ENCODE measurements at places on chromosomes 2 and 18.

- no peak for DNase-seq
These were observed 14.0 kb downstream of the CXCR1 start for GRCh38 chr2:218152777-218153176.

GRCh38 chr2:169895294-169895985 lies 68.2 kb downstream of the UBR3 start:
- no peak for DNase-seq

DNA sequence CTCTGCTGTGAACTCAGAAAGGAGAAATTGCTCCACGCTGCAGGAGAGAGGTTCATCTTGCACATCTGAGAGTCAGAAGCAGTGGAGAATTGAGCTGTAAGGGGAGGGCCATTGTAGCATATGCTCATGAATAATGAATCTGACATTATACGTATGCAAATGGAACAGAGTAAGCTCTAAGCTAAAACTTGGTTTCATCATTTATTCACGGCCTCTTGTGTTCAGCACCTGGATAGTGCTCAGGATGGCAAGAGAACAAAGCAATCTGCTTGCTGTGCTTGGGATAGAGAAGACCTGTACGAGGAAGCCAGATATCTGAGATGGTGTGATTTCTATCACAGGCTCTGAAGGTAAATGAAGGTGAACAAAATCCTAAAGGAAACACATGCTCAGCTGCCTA lies 87.9 kb upstream of the GCFC2 start:
- no peak for DNase-seq

DNA sequence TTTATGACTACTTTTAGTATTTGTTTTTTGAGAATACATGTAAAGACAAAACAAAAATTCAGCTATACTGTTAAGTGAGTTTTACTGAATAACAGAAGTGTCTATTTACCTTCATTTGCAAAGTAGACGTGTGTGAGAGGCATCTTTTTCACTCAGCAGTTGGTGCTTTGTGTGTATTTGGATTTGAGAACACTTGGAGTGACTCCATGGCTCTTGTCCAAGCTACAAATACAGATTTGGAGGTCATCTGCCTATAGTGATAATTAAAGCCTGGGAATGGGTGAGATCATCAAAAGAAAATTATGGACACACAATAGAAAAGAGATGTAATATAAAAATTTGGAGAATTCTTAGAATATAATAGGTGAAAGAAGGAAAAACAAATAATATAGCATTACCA lies 6.2 kb downstream of the NAB1 start:
- no peak for DNase-seq

GRCh38 chr18:2907550-2908135 lies 60.8 kb downstream of the EMILIN2 start:
- DNase-seq: no peak

GRCh38 chr2:145085612-145086011 lies 565.7 kb upstream of the ZEB2 start:
- no peak for DNase-seq

GRCh38 chr2:197908156-197908555 lies 103.8 kb downstream of the PLCL1 start:
- no peak for DNase-seq

DNA sequence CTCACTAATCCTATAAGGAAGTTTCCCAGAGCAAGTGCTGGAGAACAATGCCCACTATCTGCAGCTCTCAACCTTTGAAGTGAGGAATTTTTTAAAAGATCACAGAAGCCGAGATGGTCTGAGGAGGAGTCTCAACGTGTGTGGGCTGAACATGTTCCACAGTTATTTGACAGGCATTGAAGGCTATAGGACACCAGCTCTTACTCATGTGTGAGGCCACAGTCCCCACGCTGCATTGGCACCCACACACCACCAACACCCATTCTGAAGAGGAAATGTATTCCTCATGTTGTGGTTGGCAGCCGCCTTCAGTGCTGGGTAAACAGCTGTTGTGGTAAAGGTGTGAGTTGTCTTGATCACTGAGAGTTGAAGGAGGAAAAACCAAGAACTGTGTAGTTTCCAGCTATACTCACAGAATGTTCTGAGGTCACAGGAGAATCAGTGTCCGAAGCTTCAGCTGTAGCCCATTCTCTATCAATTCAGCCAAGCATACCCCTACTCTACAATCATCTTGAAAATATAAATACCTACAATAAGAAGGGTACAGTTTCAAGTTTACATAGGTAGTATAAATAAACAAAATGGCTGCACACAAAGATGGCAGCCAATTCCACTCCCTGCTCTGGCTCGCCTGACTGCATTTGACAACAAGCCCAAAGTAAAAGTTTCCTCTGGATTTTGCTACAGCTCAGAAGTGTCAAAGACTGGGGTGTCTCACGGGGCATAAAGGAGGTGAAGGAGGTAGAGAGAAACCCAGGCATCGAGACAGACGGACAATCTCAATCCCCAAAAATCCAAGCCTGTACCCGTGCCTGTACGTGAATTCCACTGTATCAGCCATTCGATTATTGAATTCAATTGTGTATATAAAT lies 12.1 kb downstream of the CD226 start:
- no peak for DNase-seq

- DNase-seq: no peak
These were observed 13.5 kb downstream of the CAVIN2 start for GRCh38 chr2:191833356-191833755.

- no peak for DNase-seq
These were observed 282.9 kb upstream of the PKDCC start for GRCh38 chr2:41764919-41765318.

GRCh38 chr2:168033966-168034365 lies 213.4 kb downstream of the STK39 start:
- no peak for DNase-seq

- DNase-seq: peak; percentile 82
These were observed 189.3 kb downstream of the SH3RF3 start for GRCh38 chr2:109318150-109318948.

- no peak for DNase-seq
These were observed 25.1 kb upstream of the CCL20 start for GRCh38 chr2:227788561-227789018.

DNA sequence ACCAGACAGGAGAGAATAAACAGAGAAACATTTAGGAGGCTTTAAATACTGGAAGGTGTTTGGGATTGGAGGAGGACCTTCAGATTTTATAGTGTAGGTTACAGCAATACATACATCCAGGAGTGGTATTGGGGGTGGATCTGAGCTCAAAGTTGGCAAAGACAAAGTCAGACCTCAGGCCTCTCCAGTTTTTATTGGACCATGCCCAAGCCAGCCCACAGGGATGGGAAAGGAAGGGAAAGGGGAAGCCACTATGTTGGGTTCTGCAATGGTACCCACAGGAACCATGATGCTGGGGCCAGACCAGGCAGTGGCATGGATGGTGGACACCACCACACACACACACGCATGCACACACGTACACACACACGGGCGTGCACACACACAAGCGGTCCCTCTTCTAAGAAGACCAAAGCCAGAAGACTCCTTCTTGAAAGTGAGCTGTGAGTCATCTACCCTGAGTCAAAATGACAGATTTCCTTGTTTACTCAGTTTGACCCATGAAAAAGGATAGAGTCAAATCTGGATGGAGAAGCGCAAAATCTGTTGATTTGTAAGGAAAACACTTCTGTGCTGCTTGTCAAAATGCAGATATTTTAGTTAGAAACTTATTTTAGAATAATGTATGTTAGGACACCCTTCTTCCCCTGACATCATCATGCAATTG lies 87.9 kb downstream of the TRABD2A start:
- DNase-seq: no peak

- DNase-seq: no peak
These were observed 31.3 kb upstream of the SLC25A52 start for GRCh38 chr18:31791817-31792579.

DNA sequence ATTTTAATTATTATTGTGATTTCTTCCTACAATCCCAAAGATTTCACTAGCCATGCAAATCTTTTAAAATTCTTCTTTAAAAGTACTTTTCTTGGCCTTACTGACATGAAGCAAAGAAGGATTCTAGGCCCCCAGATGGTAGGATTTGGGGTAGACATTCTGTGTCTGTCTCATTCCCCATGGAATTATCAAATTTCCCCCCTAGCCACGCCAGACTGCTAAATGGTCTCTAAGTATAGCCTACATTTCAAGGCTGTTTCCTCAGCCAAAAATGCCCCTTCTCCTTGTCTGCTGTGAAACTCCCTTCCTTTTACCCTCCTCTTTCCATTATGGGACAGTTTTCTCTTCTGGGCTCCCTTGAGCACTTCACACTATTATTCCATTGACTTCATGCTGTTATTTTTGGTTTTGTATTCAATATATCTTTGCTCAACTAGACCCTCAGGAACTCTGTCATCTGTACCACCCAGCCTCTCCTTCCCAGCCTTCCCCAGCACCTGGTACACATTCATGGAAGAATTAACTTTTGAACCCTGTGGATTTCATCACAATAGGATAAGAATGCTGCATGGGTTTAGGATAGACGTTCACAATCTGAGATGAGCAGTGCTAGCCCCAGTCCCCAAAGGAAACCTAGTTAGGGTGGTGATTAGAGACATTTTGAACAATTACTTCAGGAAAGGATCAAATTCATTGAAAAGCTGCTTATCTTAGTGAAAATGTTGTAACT lies 21.5 kb upstream of the CYP1B1 start:
- DNase-seq: no peak

- DNase-seq: no peak
These were observed 35.5 kb downstream of the DIS3L2 start for GRCh38 chr2:231996797-231997540.

DNA sequence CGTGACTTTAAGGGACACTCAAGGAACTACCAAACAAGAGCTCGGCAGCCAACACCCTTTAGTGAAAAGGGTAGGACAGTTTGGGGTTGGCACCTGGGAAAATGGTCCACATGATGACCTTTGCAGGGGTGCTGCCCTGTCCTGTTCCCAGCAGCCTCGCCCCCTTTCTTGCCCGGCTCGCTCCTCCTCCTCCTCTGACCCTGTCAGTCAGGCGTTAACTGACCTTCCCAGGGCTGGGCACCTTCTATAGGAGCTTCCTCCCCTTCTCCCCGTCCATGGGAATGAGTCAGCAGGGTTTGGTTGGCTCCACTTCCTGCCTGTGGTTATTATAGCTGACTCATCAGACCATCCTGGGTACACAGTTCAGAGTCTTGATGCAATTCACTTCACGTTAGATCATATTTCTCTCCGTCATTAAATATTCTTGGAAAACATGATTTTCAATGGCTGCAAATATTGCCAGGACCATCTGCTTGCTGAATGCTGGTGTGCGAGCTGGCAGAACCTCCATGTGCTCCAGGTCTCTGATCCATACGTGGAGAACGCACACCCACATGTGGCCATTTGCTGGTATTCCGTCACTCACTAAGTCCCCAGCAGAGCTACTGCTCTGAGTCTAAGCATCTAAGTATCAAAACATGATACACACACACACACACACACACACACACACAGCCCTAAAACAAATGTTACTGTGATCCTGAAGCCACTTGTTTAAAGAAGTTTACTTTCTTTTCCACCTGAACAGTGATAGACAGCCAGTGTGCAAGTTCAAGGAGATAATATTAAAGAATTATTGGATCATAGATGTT lies 185.0 kb downstream of the ANAPC1 start:
- no peak for DNase-seq

GRCh38 chr2:45567974-45568789 lies 42.9 kb downstream of the SRBD1 start:
- DNase-seq: no peak

- no peak for DNase-seq
These were observed 1.5 kb downstream of the STK25 start for GRCh38 chr2:241506793-241507429.

GRCh38 chr2:22890132-22890531 lies 494.8 kb upstream of the KLHL29 start:
- no peak for DNase-seq

GRCh38 chr2:238703053-238703415 lies 144.9 kb upstream of the TWIST2 start:
- DNase-seq: no peak

DNA sequence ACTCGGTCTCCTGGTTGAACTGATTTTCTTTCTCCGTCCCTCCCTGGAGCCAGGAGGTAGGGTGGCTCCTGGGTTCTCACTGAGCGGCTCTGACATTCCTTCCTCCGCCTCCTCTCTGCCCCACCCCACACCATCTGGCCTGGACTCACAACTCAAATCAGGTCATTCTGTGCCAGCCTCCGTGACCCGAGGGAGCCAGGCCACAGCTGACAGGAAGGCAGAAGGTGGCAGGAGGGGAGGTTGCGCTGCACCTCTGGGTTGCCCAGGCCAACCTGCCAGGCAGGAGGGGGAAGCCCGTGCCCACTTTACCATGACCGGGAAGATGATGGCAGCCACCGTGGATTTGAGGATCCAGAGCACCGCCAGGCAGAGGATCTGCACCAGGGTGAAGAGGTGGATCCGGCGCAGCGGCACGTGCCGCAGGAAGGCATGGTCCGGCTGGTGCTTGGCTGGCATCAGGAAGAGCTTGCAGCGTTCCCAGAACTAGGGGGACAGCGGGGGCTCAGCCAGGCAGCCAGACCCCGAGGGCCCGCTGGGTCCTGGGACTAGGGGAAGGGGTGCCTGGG lies 28.3 kb downstream of the MTHFD2 start:
- DNase-seq: no peak

DNA sequence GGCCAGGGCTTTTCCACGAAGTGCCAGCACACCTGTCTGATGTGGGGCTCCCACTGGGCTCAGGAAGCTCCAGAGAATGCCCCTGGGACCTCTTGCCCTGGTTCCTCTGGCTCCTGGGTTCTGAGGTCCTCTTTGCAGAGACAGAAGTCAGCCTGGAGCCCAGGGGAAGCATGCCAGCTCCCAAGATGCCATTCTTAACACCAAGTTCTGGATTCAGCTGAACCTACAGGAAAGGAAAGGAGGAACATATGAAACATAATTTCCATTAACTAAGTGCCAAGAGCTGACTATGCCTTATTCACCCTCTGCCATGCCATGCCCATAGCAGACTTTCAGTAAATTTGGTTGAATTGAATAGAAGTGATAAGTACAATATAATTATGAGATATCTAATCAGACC lies 21.9 kb downstream of the FAM124B start:
- no peak for DNase-seq

GRCh38 chr2:99880148-99880963 lies 262.0 kb downstream of the AFF3 start:
- DNase-seq: no peak

GRCh38 chr2:37711308-37711731 lies 39.9 kb upstream of the CDC42EP3 start:
- DNase-seq: no peak

DNA sequence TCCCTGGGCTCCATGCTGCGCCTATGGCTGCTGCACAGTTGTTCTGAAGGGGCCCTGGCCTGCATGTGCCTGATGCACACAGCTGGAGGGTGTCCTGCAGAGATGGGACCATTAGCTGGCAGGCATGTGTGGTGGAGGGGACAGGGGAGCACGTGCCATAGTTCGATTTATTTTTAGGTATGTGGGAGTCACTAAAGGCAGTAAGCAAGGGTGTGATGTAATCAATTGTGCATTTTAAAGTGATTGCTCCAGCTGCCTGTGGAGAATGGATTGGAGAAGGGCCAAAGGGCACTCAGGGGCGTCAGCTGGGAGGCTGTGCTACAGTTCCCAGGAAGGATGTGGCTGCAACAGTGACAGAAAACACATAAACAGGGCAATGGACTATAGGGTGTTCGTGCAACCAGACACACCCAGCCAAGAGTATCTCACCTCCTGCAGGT lies 205.1 kb downstream of the ARL4C start:
- no peak for DNase-seq

GRCh38 chr2:127630864-127631540 lies 15.0 kb upstream of the GPR17 start:
- DNase-seq: no peak

GRCh38 chr2:109271920-109272319 lies 142.9 kb downstream of the SH3RF3 start:
- DNase-seq: no peak
